ENCODE measurements at places on chromosomes 6 and 20.
A peak's percentile ranks its signal among the peaks of the same experiment; 100 is the strongest.

DNA sequence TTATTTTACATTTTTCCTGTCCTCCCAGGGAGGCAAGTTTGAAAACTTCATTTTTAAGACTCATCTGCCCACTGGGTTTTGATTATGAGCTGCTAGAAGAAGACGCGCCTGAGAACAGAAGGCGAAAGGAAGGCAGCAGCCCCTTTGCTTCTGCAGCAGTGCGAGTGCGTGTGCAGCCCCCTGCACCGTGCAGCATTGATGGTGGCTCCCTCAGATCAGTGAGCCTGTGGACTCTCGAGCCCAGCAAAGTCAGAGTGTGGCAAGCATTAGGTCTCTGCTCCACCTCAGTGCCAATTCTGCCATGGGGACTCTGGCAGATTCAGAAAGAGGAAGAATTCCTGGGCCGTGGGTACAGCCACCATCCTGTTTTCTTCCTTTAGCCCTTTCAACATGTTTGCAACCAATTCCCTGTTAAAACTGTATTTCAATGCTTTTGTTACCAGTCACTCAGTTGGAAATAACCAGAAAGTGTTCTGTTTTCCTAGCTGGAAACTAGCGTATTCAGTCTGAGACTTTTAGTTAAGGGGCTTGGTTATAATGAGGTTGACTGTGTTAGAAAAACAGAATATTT lies 134.8 kb upstream of the OGFRL1 start:
- no peak for DNase-seq

- DNase-seq, result no peak
These were observed 697.3 kb downstream of the FRK start for GRCh38 chr6:115363379-115363778.

DNA sequence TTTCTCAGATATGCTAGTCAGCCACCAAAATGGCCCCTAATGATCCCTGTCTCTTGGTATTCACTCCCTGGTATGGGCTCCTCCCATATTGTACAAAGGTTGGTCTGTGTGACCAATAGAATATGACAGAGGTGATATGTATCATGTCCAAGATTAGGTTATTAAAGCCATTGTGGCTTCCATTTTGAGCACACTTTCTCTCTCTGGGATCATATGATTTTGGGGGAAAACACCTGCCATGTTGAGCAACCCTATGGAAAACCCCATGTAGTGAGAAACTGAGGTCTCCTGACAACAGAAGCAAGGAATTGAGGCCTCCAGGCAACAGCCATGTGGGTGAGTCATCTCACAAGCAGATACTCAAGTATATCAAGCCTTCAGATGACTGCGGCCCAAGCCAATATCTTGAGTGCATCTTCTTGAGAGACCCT lies 7.1 kb upstream of the ZNF318 start:
- DNase-seq, result no peak

DNA sequence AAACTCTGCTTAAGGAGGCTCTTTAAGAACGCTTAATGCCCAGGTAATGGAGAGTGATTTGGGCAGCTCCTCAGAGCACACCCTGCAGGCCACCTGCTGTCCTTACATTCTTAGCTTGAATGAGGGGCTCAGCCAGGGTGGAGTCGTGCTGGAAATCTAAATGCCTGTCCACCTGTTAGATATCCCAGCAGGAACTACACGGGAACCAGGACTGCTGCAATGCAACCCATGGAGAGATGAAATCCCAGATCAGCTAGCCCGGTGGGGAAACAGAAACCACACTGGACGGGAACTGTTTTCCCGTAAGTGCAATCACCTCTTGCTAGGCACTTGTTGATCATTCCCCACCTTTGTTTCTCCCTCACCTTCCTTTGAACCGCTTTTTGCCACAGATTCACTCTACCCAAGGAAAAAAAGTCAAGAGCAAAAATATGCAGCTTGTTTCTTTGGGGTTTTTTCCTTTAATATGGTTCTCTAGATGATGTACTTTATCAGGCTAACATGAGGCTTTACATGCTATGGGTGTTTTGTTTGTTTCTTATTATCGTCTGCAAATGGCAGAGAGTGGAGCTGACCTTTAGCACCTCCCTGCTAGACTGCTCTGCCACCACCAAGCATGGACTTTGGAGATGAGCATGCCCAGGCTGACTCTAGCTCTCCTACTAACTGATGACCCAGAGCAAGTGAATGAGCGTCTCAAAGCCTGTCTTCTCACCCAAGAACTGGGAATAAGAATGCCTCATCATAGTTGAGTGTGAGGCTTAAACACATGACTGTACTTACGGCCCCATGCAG lies 125.9 kb upstream of the TNFAIP3 start:
- DNase-seq, result no peak

DNA sequence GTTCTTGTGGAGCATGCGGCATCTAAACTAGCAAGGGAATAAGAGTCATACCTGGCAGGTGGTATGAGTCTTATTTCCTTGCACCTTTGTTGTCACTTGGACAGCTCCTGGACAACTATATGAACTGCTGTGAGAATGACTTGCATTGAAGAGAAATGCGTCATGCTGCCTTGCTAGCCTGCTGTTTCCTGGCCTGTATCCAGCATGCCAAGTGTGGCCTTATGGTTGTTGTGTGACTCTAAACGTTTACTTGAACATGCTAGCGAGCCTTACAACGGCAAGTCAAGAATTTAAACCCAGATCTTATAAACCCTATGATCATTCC lies 90.4 kb downstream of the CEP162 start:
- DNase-seq, result no peak

GRCh38 chr20:34328928-34329677 lies 25.9 kb upstream of the AHCY start:
- DNase-seq, result no peak

DNA sequence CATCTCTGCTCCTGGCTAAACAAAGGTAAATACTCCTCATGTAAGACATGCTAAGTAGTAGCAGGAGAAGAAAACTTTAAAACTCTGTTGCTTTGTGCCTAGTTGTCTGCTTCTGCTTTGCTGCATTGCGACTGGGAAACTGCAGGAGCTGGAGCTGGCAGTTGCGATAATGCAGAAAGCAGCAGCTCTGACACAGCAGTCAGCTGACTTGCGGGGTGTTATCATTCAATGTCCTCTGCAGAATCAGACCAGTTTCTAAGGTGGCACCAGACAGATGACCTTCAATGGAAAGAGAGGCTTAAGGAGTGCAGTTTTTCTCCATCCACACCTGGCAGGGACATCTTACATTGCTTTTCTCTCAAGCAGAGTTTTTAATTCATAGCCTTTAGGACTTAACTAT lies 69.9 kb upstream of the SOX4 start:
- DNase-seq, result no peak

DNA sequence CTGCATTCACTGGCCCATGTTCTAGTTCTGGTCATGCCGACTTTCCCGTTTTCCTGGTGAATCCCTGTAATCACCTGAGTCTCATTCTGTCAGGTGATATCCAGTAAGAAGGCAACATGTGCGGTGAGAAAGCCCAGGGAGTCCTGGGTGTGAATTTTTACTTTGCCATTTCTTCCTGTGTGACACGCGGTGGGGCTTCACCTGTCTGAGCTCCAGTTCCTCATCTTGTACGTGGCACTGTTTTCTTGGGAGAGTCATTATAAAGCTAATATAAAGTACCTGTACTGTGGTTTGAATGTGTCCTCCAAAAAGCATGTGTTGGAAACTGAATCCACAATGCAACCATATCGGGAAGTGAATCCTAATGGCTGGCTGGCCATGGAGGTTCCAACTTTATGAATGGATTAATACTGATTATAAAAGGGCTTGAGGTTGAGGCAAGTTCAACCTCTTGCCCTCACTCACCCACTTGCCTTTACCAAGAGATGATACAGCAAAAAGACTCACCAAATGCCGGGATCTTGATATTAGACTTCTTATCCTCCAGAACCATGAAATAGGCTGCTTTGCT lies 5.1 kb downstream of the HLA-E start:
- no peak for DNase-seq

- DNase-seq, result peak; percentile 24
These were observed 129.1 kb upstream of the SMLR1 start for GRCh38 chr6:130697995-130698535.

- no peak for DNase-seq
These were observed 98.7 kb upstream of the LRFN2 start for GRCh38 chr6:40685862-40686261.

DNA sequence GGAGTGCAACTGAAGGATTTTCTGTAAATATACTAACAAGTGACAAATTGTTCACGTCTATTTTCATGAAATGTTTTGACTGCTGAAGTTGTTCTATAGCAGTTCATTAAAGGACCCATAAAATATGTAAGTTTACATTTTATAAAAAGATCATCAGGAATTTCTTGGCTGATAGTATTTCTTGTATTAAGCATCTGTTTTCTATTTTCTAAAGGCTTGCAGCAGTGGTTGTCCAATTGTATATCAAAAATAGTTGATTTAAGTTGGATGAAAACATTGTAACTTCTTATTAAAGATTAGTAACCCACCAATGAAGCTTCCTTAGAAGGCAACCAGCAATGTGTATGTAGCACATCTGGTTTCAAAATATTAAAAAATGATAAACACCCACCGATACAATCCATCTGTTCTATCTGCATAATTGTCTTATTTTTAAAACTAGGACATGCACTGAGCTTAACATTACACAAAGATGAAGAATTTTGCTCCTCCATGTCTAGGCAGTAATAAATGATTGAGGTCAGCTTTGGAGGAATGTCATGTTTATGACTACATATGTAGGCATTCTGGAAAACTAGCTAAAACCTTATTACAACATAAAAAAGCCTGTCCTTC lies 301.3 kb upstream of the TCF21 start:
- DNase-seq, result no peak

DNA sequence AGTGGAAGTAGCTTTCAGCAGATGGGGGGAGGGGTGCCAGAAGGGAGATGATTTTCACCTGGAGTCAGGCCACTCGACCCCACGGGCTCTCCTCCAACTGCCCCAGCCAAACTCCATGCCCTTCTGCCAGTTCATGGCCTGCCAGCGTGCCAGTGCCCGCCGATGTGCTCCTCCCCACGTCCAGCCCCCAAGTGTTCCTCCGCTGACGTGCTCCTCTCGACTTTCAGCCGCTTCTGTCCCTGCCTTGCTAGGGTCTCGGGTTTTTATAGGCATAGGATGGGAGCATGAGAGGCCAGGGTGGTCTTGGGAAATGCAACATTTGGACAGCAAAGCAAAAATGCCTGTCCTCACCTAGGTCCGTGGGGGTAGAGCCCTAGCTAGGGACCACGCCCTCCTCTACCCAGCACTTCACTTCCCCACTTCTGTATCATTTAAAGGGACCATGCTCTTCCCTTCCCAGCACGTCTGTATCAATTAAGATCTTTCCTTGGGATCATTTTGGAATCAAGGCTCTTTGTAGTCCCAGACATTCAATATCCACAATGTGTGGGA lies 54.4 kb downstream of the PRND start:
- DNase-seq, result no peak

DNA sequence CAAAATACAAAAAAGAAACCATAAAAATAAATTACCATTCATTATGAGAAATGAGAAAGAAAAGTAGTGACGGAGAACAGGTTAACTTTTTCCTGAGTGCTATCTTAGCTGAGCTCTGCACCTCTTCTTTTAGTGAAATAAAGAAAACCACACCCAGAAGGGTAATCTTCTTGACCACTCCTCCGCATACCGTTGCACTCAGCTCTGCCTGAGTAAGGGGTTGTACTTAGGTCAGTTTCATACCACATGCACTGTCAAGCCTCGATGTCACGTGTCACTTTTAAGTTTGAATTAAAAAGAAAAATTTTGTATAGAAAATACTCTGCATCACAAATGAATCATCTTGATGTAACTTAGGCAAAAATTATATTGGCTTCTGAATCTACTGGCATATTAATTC lies 2.8 kb downstream of the EZR start:
- no peak for DNase-seq

DNA sequence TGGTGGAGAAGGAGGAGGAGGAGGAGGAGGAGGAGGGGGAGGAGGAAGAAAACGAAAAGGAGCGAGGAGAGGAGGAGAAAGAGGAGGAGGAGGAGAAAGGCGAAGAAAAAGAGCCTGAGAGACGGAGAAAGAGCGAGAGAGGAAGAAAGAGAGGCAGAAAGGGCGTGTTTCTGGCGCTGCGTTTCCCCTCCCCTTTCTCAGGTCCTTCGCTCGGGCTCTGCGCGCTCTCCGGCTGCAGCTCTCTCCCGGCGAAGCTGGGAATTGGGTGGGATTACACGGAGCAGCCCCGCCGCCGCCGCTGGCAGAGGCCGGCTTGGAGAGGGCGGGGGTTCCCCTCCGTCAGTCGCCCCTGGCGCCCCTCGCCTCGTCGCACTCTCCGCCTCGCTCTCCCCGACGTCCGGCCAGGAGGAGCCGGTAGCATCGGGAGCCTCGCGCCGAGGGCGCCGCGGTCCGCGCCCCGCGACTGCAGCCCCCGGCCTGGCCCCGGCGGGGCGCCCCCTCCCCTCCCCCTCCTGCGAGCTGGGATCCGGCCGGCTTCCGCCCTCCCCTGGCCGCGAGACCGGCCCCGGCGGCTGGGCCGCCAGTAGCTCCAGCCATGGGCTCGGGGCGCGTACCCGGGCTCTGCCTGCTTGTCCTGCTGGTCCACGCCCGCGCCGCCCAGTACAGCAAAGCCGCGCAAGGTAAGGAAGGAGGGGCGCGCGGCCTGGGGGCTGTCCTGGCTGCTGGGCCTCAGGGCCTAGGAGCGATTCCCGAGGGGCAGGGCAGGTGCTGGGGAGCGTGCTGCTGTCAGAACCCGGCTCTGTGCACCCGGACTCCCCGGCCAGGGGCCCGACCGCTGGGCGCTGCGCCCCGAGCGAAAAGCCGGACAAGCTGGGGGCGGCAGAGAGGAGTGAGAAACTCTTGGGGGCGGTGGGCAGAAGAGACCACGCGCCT lies at the start of gene SCUBE3:
SCUBE3 (plus strand) TSS at position 133 of the 933 bp plus-strand sequence; CDS start at position 596, 463 bp downstream.
- no peak for DNase-seq

- DNase-seq, result no peak
These were observed 9.1 kb downstream of the LBP start for GRCh38 chr20:38355161-38356012.

DNA sequence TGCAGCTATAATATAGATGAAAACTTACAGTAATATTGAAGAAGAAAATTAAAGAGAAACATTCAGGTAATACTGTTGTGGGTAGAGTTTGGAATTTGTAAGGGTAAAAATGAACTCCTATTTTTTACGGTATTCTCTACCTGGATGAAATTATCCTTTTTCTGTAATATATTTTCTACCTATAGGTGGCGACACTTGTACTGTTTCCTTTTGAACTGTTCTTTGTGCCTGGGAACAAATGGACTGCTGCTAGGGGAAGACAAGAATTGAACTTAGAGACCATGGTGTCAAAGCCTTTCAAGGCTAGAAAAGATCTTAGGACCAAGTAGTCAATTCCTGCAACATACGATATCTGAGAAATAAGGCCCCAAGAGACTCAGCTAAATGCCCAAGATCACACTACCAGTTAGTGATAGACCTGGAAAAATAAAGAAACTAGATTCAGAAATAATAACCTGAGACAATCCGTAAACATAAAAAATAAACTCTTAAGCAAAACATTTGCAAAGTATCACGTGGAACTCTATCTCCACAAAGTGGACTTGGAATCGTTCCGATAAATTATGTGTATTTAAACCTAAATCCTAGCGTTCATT lies 383.8 kb downstream of the TFAP2A start:
- DNase-seq, result no peak

DNA sequence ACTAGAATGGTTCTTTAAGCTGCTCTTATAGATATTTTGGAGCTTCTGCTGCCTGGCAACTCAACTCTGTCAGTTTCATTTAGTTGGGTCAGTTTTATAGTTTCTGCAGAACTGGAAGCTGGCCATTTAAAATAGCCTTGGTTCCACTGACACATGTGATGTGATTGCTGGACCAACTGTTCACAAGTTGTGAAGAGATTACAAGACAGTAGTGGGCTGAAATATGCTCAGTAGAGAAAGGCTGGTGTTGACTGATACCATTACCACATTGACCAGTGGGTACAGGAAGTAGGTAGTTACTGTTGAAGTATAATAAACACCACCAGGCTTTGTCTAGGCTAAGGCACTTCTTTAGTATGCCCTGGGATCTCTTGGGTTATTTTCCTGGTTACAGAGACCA lies 39.0 kb downstream of the BCKDHB start:
- DNase-seq, result no peak
